Activated CD4-positive, alpha-beta memory T cell treated with anti-CD3 and anti-CD28 coated beads, Interleukin-2, amount 10 ng/mL, durations not matched to agents 7 days and 5 days (primary cell): ENCODE measurements at places on chromosomes 11 and 22.

DNA sequence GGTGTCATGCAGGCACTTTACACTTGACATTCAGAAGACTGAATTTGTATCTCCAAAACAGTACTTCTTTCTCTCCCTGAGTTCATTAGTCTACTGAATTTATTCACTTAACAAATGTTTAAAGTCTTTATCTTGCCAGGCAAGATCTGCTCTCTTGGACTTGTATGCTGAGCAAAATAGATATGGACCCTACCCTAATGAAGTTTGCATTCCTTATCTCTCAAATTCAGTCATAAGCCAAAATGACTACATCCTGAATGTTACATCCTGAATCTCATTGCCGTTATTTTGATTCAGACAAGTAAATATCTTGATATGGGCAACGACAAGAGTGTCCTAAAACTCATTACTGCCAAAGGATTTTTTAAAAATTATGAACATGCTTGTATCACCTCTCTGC is 29.7 kb downstream of the FAR1 start:
- no peak for DNase-seq

DNA sequence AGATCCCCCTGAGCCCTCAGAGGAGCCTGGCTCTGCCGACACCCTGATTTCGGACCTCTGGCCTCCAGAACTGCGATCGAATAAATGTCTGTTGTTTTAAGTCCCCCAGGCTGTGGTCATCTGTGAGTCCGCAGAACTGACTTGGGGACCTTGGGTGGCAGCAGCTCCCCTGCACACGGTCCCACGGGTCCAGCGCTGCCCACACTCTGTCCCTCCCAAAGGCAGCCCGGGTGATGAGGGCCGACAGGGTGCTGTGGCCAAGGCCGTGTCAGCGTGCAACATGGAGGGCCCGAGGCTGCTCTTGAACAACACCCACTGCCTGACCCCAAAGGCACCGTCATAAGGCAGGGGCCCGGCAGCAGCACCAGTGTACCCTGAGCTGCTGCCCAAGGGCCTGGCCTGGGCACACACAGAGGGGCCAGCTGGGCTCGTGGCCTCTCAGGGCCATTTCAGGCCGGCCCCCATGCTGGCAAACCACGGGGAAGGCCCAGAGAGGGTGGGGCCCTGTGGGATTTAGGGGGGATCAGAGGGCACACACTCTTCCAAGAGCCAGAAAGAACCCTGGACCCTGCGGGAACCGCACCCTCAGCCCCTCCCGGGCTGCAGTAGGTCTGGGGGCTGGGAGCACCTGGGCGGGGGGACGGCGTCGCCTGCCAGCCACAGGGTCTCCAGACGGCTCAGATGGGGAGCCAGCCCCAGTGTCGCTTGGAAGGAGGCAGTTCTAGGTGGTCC is 77.1 kb upstream of the PRR5 start:
- no peak for DNase-seq

- DNase-seq, result no peak
Measured at GRCh38 chr11:45279645-45280044, 6.5 kb downstream of the SYT13 start.

GRCh38 chr11:88555829-88556202 is 218.3 kb upstream of the CTSC start:
- DNase-seq, result no peak

DNA sequence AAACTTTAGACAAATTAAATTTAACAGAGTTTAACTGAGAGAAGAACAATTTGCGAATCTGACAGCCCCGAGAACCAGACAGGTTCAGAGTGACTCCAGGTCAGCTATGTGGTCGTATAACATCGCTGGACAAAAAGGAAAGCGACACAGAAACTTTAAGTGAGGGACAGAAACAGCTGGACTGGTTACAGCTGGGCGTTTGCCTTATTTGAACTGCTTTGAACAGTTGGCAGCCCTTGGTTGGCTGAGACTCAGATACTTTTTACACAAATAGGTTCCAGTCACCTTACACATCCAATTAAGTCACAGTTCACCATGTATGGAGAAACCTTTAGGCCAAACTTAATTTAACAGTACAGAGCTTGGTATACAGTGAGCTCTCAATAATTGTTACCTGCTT is 436.9 kb downstream of the GUCY1A2 start:
- no peak for DNase-seq

GRCh38 chr11:73585834-73586575 is 11.9 kb downstream of the FAM168A start:
- no peak for DNase-seq

- DNase-seq, result peak; percentile 49
Measured at GRCh38 chr22:30425616-30426387, at the start of gene MTFP1. TSS of gene MTFP1 (plus strand) at chr22:30425768. CDS start at chr22:30425880, 112 bp downstream.

- no peak for DNase-seq
Measured at GRCh38 chr22:45507798-45508197, 5.1 kb downstream of the FBLN1 start.

- no peak for DNase-seq
Measured at GRCh38 chr11:88178191-88178590, 2.9 kb upstream of the RAB38 start.

- DNase-seq, result no peak
Measured at GRCh38 chr22:30175690-30176288, 70.8 kb downstream of the LIF start.

GRCh38 chr11:119909495-119909894 is 180.5 kb upstream of the NECTIN1 start:
- no peak for DNase-seq

- no peak for DNase-seq
Measured at GRCh38 chr22:33710326-33710725, 209.9 kb downstream of the LARGE1 start.

- DNase-seq, result no peak
Measured at GRCh38 chr22:23565305-23565914, 14.7 kb downstream of the IGLL1 start.

DNA sequence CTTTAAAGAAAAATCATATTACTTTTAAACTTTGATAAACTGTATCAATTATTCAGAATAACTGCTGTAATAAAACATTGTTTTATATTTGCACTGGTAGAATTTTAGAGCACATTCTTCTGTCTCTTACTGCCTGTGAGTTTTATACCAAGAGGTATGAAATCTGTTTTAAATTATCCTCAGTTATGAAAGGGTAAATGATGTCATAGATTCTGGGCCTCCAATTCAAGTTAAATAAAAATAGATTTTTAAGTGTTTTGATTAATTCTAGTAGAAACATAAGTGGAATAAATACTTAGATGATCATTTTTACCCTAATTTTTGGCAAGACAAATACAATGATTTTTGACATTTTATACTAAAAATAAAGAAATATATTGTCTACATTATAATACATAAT is 93.0 kb downstream of the GUCY1A2 start:
- no peak for DNase-seq

- DNase-seq, result no peak
Measured at GRCh38 chr22:33515795-33516194, 404.5 kb downstream of the LARGE1 start.

- DNase-seq, result no peak
Measured at GRCh38 chr11:65589444-65590239, 6.0 kb downstream of the KCNK7 start.

- DNase-seq, result no peak
Measured at GRCh38 chr11:34855754-34856095, 60.5 kb downstream of the APIP start.

DNA sequence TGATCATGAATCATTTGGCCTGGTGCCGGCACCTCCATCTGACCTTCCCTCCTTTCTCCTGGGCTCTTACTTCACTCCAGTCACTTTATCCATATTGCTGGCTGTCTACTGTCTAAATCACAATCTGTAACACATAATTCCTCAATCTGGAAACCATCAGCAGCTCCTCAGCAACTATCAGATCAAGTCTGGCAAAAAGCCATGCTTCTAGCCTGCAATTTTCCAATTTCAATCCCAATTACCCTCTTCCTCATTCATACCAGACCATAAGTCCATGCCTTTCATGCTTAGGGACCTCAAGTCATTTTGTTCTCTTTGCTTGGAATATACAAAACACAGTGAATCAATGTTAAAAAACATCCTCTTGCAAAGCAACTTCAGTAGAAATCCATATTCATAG is 882.8 kb upstream of the ANO3 start:
- no peak for DNase-seq
